Glutamatergic neuron (in vitro differentiated cells): ENCODE measurements at places on chromosomes 11 and 22.

DNA sequence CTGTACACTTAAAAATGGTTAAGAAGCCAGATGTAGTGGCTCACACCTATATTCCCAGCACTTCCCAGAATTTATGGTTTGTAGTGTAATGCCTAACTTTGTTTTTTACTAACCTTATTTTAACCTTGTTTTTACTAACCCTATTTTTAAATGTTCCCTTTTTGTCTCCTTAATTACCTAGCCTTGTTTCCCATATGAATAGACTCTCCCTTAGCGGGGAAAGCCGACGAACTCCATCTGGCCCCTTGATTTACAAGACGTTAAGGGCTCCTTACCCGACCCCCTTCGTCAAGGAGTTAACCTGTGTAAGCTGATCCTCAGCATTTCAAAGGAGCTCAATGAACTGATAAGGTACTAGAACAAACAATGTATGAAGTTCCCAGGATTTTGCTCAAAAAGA is 17.1 kb downstream of the APOBEC3H start:
- no peak overlapping the region for H3K4me3 ChIP-seq
- H3K36me3 ChIP-seq, result no peaks in the 10 kb centered on the region
- H3K4me1 ChIP-seq, result no peaks in the 10 kb centered on the region
- DNase-seq, result no peak

GRCh38 chr11:6962673-6963072 is 36.4 kb downstream of the ZNF215 start:
- H3K4me1 ChIP-seq, result no peaks in the 10 kb centered on the region
- DNase-seq, result no peak
- peaks cover 4% of the 10 kb centered on the region for H3K36me3 ChIP-seq
- no peak overlapping the region for H3K4me3 ChIP-seq
- H3K27ac ChIP-seq, result no peak overlapping the region

- H3K27me3 ChIP-seq, result peaks cover 8% of the 10 kb centered on the region
- H3K36me3 ChIP-seq, result no peaks in the 10 kb centered on the region
- H3K27ac ChIP-seq, result no peak overlapping the region
- no peak overlapping the region for H3K4me3 ChIP-seq
Measured at GRCh38 chr22:29211066-29211465, 5.4 kb downstream of the EMID1 start.

DNA sequence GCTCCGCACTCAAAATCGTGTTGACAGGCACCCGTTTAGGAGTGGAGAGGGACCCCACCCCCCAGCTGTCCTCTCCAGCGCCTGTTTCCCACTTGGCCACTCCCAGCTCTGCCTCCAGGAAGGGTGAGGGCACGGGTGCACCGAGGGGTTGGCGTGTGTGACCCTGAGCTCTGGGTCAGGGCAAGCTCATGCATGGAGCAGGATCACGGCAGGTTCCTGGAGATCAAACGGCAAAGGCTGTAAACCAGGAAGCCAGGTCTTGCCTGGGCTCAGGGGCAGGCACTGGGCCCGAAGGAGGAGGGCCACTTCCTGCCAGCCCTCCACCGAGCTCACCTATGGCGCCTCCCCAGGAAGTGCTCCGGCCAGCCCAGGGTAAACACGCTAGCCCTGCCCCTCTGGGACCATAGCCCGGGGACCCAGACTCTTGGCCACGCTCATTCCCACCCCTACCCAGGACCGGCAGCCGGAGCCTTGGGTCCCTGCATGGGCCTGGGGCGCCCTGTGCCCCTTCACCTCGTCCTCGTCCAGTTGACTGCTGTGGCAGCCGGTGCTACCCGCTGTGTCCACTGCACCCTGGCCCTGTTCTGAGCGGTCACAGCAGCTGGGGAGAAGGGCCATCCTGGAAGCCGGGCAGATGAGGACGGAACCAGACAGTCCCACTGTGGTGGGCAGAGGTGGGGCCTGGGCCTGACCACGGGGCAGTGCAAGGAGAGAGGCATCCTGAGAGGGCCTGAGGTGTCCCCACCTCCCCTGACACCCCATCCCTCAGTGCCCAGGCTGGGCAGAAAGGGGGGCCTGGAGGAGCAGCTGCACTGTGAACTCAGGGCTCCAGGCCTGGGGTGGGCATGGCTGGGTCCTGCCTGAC is 1.0 kb upstream of the EPS8L2 start:
- H3K36me3 ChIP-seq, result no peaks in the 10 kb centered on the region
- no peak overlapping the region for H3K27ac ChIP-seq
- no peak overlapping the region for H3K4me3 ChIP-seq
- peaks cover 2% of the 10 kb centered on the region for H3K4me1 ChIP-seq
- DNase-seq, result no peak
